ENCODE measurements at places on chromosomes 3 and 15. TPM values are rescaled to one million over a fixed set of nuclear protein-coding genes. Genes with fewer than 3 reads are reported as not detected.
A peak's percentile ranks its signal among the peaks of the same experiment; 100 is the strongest.

The PLSCR2 gene
- 1.2 TPM for total RNA-seq

The RARB gene
- not detected for total RNA-seq

The CX3CR1 gene
- 23.8 TPM for total RNA-seq

The ADAMTSL3 gene
- total RNA-seq, result 0.15 TPM

The SAMD7 gene
- total RNA-seq, result not detected

The ESYT3 gene
- total RNA-seq, result not detected

The KCNH8 gene
- 0.26 TPM for total RNA-seq

The KPNA1 gene
- 55.2 TPM for total RNA-seq

GRCh38 chr3:48232734-48233133, 8.2 kb upstream of the ZNF589 start:
- H3K4me1 ChIP-seq, result peaks cover 3% of the 10 kb centered on the region
- peak; percentile 15 for DNase-seq

- no peaks in the 10 kb centered on the region for H3K4me1 ChIP-seq
- H3K27me3 ChIP-seq, result no peaks in the 10 kb centered on the region
- no peaks in the 10 kb centered on the region for H3K36me3 ChIP-seq
- no peak for DNase-seq
Observed at GRCh38 chr3:147680837-147681483, 271.8 kb downstream of the ZIC1 start.

- H3K27ac ChIP-seq, result no peak overlapping the region
- H3K4me3 ChIP-seq, result no peak overlapping the region
- H3K4me1 ChIP-seq, result no peaks in the 10 kb centered on the region
- no peaks in the 10 kb centered on the region for H3K27me3 ChIP-seq
- DNase-seq, result no peak
Observed at GRCh38 chr3:48119505-48120193, 68.6 kb downstream of the CDC25A start.

- DNase-seq, result no peak
- no peak overlapping the region for H3K4me3 ChIP-seq
- no peaks in the 10 kb centered on the region for H3K36me3 ChIP-seq
- H3K4me1 ChIP-seq, result peaks cover 17% of the 10 kb centered on the region
- no peak overlapping the region for H3K27ac ChIP-seq
Observed at GRCh38 chr15:69593981-69594966, 141.7 kb downstream of the RPLP1 start.

DNA sequence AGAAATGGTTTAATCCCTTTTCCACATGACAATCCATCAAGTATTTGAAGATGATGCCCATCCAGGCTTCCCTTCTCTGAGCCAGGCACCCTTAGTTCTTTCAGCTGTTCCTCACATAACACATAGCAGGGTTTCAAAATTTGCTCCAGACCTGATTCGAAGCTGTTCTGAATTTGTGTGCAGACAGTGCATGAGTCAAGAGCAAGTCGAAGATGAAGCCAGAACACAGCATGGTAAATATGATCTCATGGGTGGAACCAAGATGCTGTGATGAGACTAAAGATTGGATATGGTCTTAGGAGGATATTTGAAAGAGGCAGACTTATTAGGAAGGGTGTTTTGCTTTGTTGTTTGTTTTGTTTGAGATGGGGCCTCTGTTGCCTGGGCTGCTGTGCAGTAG, 32.6 kb upstream of the PDE8A start:
- peaks cover 10% of the 10 kb centered on the region for H3K27me3 ChIP-seq
- DNase-seq, result no peak
- H3K4me1 ChIP-seq, result no peaks in the 10 kb centered on the region
- no peak overlapping the region for H3K4me3 ChIP-seq
- H3K27ac ChIP-seq, result no peak overlapping the region

GRCh38 chr3:140187656-140188221, 252.8 kb downstream of the CLSTN2 start:
- H3K36me3 ChIP-seq, result no peaks in the 10 kb centered on the region
- no peak overlapping the region for H3K4me3 ChIP-seq
- no peaks in the 10 kb centered on the region for H3K27me3 ChIP-seq

DNA sequence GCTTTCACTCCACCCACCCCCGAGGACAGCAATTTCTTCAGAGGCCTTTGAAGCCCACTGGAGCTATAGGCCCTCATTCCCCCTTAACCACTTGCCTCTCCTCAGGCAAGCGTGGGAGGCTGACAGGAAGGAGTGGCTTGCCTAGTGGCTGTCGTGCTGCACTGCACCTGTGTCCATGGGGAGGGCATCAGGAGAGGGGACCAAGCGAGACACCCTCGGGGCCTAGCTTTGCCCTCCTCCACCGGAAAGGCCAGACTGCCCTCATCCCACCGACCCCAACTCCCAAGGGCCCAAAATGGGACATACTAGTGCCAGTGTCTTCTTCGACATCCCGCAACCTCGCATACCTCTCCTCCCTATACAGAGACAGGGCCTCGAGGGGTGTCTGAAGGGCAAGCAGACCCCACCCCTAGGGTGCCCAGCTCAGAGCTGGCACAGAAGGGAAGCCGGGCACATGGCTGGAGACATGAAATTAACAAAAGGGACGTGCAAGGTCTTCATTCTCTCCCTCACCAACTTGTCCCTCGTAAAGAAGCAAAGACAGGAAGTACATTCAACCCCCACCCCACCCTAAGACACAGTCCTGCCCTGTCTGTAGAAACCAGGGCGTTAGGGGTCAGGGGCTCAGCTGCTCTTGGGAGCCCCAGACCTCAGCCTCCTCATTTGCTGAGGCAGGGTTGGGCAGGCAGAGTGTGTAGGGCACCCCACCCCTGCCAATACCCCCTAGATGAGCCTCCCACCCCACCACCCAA, 24.3 kb downstream of the VIPR1 start:
- H3K36me3 ChIP-seq, result peaks cover 7% of the 10 kb centered on the region
- H3K4me3 ChIP-seq, result no peak overlapping the region
- peak; percentile 22 for DNase-seq
- H3K4me1 ChIP-seq, result peaks cover 72% of the 10 kb centered on the region

- no peak overlapping the region for H3K4me3 ChIP-seq
- peak overlapping the region; percentile 66 for H3K27ac ChIP-seq
- peaks cover 9% of the 10 kb centered on the region for H3K4me1 ChIP-seq
Observed at GRCh38 chr3:13891017-13891392, 11.1 kb upstream of the WNT7A start.

GRCh38 chr3:169508426-169508825, 155.1 kb downstream of the MECOM start:
- no peaks in the 10 kb centered on the region for H3K27me3 ChIP-seq
- no peaks in the 10 kb centered on the region for H3K36me3 ChIP-seq
- DNase-seq, result no peak
- H3K4me1 ChIP-seq, result peaks cover 2% of the 10 kb centered on the region
- no peak overlapping the region for H3K4me3 ChIP-seq
- no peak overlapping the region for H3K27ac ChIP-seq

- H3K4me1 ChIP-seq, result no peaks in the 10 kb centered on the region
- H3K36me3 ChIP-seq, result no peaks in the 10 kb centered on the region
- H3K27ac ChIP-seq, result no peak overlapping the region
- no peak overlapping the region for H3K4me3 ChIP-seq
Observed at GRCh38 chr15:35693286-35693685, 147.3 kb upstream of the DPH6 start.

DNA sequence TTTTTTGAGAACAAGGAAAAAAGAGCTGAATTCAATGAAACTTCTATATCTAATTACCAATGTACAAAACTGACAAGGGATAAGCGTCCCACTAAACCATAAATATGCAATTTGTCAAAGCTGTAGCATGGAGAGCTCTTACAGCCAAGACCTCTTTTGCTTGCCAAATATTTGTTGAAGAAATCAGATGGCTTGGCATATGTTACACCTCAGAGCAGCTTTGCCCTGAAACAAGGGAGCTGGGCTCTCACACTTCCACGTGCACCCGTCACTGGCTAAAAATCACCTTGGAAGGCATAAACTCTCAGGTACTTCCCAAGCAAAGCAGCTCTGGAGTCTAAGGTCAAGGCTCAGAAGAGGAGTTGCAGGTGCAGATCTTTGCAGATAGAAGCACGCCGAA, 324.7 kb upstream of the SLCO3A1 start:
- no peaks in the 10 kb centered on the region for H3K27me3 ChIP-seq
- H3K36me3 ChIP-seq, result no peaks in the 10 kb centered on the region
- H3K27ac ChIP-seq, result no peak overlapping the region
- no peak for DNase-seq
- no peak overlapping the region for H3K4me3 ChIP-seq

GRCh38 chr15:78341057-78341987, 1.2 kb downstream of the CRABP1 start:
- no peak overlapping the region for H3K4me3 ChIP-seq
- no peak overlapping the region for H3K27ac ChIP-seq
- no peaks in the 10 kb centered on the region for H3K36me3 ChIP-seq
- peaks cover 58% of the 10 kb centered on the region for H3K27me3 ChIP-seq
- H3K4me1 ChIP-seq, result no peaks in the 10 kb centered on the region

DNA sequence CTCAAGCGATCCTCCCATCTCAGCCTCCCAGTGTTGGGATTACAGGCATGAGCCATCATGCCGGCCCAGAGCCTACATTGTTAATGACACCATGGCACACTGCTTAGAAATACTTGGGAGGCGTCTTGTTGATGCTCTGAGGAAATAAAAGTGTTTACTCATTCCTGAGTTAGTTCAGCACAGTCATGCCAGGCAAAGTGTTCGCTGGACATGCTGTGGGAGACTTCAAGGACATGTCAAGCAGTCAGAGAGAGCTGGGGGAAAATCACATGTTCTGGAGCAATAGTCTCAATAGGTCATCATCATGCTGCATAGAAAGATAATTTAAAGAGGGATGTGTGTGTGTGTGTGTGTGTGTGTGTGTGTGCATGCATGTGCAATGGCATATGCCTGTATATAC, 37.5 kb downstream of the TTC23 start:
- peaks cover 6% of the 10 kb centered on the region for H3K27me3 ChIP-seq
- no peaks in the 10 kb centered on the region for H3K36me3 ChIP-seq

GRCh38 chr3:55775366-55776154, 288.5 kb upstream of the WNT5A start:
- no peak overlapping the region for H3K27ac ChIP-seq
- no peaks in the 10 kb centered on the region for H3K4me1 ChIP-seq
- H3K27me3 ChIP-seq, result no peaks in the 10 kb centered on the region
- DNase-seq, result no peak
- no peaks in the 10 kb centered on the region for H3K36me3 ChIP-seq

- no peak for DNase-seq
- peaks cover 17% of the 10 kb centered on the region for H3K4me1 ChIP-seq
- H3K27ac ChIP-seq, result no peak overlapping the region
- H3K4me3 ChIP-seq, result no peak overlapping the region
Observed at GRCh38 chr3:33099109-33099645, 2.2 kb upstream of the GLB1 start.

DNA sequence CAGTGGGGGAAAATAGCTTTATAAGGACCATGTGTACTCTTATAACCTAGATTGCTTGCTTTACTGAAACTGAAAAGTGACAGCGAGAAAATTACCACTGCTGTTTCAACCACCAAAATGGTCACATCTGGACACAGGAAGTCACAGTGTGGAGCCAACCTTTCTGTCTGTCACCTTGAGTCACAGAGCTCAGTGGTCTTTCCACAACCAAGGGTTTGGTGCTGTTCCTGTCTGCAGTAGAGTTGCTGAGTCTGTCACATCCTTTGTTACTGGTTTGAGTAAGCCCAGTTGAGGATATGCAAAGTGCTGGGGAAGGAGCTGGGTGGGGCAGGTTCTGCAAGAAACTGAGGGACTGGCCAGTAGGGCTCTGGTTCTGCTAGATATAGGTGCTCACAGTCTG, 139.1 kb upstream of the EIF1B start:
- no peak overlapping the region for H3K27ac ChIP-seq
- H3K4me3 ChIP-seq, result no peak overlapping the region
- no peaks in the 10 kb centered on the region for H3K36me3 ChIP-seq
- H3K4me1 ChIP-seq, result no peaks in the 10 kb centered on the region

DNA sequence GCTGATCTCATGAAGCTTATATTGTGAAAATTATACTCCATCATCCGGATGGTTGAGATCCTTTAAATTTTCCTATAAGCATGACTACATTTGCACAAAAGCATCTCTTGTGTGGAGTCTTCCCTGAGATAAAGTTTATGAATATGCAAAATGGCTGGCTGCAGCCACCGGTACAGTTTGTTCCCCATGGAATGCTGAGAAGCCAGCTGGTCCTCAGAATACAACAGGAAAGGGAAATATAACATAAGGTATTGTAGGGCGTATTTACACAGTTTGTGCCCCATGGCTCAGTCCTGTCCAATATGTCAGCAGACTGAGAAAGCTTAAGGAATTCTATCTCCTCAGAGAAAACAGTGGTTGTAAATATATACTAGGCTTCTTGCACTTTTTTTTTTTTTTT, 468.6 kb downstream of the CNTN6 start:
- no peak overlapping the region for H3K4me3 ChIP-seq
- H3K27me3 ChIP-seq, result no peaks in the 10 kb centered on the region
- H3K36me3 ChIP-seq, result no peaks in the 10 kb centered on the region
- no peak for DNase-seq

GRCh38 chr15:40238532-40239403, at the start of gene PAK6:
Gene PAK6 (plus strand): TSS chr15:40239063. CDS start chr15:40264786, 25,723 bp downstream.
- H3K36me3 ChIP-seq, result no peaks in the 10 kb centered on the region
- no peak within 1 kb of the TSS for H3K27ac ChIP-seq
- H3K4me1 ChIP-seq, result no peaks in the 10 kb centered on the region
- peak within 1 kb of the TSS; percentile 46 for H3K4me3 ChIP-seq
- H3K27me3 ChIP-seq, result no peaks in the 10 kb centered on the region

DNA sequence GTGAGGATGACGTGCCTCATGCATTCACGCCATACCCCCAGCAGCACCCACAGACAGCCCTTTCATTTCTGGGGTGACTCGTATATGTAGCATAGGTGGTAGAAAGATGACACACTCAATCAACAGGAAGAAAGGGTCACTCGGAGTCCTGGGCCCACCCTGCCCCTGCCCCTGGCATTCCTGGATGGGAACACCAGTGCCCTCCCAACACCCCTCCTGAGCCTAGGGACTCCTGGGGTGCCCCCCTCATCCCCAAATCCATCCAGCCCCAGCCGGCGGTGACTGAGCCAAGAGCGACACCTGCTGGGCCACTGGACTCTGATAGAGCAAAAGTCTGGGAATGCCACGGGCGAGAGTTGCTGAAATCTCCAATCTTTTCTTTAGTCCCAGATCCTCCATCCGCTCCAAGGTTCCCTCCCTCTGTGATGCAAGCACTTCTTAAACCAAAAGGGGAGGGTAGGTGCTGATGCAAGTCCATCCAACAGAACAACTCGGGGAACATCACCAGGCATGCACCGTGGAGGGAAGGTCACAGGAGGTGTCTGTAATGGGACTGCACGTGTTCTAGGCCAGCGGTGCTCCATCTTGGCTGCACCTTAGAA, 31.1 kb downstream of the ACAN start:
- peak; percentile 7 for DNase-seq
- no peak overlapping the region for H3K27ac ChIP-seq
- H3K4me3 ChIP-seq, result no peak overlapping the region
- no peaks in the 10 kb centered on the region for H3K4me1 ChIP-seq
- H3K27me3 ChIP-seq, result no peaks in the 10 kb centered on the region

DNA sequence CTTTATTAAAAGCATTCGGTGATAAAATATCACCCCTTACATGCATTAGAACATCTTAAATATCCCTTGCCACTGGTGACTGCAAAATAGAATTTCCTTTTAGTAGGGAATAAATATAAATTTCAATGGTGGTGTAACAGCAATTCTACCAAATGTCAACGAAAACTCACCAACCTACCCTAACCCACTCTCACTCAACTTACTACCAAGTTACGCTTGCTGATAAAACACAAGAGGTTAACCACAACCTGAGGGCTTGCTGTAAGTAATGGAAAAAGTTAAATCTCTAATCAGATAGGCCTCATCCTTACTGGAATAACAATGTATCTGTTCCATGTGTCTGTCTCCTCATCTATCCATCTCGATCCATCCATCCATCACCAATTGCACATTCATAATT, 274.7 kb downstream of the FOXP1 start:
- H3K27ac ChIP-seq, result peak overlapping the region; percentile 25
- peaks cover 41% of the 10 kb centered on the region for H3K4me1 ChIP-seq
- no peak for DNase-seq
- no peaks in the 10 kb centered on the region for H3K36me3 ChIP-seq
